ENCODE measurements at places on chromosomes 16 and 17.
A peak's percentile ranks its signal among the peaks of the same experiment; 100 is the strongest.

DNA sequence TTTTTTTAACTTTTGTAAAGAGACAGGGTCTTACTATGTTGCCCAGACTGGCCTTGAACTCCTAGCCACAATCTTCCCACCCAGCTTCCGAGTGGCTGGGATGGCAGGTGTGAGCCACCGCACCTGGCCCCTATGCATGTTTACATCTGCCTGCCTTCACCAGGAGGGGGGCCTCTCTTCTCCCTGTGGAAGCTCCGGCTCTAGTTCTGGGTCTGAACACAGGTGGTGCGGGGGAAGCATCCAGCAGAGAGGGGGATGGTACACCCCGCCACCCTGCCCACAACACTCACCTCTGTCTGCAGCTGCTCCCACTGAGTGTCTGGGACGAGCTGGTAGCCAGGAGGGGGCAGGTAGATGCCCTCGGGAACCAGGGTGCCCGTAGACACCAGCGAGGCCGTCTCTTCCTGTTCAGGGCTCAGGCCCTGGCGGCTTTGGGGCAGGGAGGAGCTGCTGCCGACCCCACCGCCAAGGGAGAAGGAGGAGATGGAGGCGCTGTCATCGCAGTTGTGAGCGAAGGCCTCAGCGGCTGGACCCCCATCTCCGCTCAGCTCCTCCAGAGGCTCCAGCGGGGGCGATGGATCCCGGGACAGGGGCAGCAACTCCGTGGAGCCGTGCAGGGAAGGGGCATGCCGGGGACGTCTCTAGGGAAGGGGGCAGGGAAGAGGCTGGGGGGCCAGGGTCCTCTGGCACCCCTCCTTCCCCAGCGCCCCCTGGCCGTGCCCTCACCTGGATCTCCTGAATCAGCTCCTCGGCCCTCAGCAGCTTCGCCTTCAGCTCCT lies 10.9 kb downstream of the RABEP2 start:
- no peak for DNase-seq

GRCh38 chr16:11585460-11586377 lies 1.0 kb downstream of the LITAF start:
- peak; percentile 45 for DNase-seq

- DNase-seq, result no peak
Measured at GRCh38 chr16:7602291-7602950, 269.8 kb downstream of the RBFOX1 start.

DNA sequence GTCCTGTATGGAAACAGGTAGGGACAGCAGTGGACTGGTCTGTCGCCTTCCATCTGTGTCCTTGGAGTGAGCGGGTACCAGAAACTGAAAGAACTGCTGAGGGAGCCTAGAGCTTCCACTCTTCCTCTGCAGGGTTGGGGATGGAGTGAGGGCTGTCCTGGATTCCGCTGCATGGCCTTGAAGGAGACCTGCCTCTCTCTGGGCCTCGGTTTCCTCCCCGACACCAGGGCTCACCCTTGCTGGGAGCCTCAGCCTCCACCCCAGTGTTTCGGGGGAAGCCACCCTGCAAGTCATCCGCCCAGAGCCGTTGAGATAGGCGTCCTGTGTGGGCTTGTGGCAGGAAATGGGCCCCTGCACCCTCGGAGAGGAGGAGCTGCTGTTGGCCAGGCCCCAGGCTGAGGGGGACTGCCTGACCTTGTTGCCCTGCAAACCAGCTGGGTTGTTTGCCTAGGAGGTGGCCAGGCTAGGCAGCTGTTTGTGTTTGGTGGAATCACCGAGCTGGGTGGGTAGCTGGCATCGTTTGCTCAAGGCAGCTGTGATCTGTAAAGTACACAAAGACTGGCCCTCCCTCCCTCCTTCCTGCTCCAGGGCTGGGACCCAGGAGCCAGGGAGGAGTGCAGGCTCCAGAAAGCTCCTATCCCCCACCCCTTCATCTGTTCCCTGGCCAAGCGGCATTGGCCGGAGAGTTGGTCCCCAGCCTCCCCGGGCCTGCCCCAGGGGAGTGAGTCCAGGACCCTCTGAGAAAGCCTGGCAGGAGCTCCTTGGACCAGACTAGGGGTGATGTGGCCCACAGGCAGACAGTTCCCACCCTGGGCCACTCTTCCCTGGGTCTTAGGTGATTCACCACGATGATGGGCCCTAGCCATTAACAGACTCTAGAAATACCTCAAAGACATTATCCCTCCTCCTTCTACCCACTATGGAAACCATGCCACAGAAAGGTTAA lies 1.3 kb downstream of the RAB37 start:
- no peak for DNase-seq

DNA sequence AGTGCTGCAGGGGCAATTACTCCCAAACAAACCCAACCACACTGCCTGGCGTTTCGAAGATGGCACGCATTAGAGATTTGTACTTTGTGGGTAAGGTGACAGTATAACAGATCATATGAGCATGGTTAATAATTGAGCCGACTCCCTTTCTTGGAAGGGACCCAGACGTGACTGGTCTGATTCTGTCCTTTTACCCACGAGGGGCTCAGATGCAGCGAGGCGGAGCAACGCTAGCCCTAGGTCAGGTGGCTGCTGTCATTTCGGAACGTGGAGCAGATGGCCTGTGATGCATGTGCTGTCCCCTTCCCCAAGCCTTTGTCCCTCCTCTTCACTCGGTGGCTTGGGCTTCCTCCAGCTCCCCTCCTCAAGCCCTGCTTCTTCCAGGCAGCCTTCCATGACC lies 84.2 kb downstream of the SNX29 start:
- DNase-seq, result no peak

DNA sequence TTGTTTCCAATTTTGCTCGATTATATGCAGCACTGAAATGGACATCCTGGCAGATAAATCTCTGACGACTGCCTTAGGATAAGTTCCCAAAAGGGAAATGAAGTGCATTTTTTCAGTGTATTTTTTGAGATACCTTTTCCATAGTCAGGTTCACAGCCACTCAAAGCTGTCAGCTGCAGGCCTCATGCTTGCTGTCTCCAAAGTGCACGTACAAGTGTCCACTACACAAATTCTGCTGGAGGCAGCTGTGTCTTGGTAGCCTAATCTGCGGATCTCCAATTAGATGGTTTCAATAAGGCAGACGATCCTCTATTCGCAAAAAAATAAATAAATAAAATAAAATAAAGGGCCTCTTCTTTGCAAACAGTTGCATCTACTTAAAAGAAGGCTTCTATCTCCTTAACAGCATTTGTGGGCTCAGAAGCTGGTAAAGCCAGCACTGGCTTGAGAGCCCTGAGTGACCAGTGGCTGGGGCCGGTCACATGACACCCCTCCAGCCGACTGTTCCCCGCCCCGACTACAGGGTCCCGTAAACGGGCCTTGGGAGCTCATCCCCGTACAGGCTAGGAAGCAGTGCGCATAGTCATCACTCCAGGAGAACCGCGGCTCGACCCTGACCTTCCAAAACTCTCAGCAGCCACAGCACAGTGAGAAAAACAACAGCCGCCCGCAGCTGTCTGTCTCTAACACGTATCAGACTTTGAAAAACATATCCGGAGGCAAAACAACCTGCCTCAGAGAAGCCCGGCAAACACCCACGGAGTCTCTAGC lies 18.8 kb downstream of the RPH3AL start:
- peak; percentile 27 for DNase-seq

GRCh38 chr17:43319293-43320124 lies 79.3 kb upstream of the ARL4D start:
- no peak for DNase-seq

DNA sequence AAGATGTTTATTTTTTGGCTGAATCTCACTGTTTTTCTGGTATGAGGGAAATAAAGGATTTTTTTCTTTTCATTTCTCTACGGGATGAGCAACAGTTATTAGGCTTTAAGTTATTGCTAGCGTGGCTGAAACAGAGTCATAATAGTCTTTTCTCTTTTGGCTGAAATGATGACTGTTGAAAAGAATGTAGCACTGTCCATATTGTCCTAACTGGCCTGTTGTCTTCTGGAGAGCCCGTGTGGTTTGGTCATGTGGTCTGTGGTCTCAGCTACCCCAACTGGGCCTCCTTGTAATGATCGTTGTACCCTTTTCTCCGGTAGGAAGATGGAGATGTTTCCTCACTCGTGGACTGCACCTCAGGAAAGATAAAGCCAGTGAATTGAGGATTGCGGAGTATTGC lies 36.6 kb downstream of the EPN2 start:
- DNase-seq, result no peak

GRCh38 chr16:89256651-89257254 lies 39.2 kb downstream of the ZNF778 start:
- peak; percentile 47 for DNase-seq

DNA sequence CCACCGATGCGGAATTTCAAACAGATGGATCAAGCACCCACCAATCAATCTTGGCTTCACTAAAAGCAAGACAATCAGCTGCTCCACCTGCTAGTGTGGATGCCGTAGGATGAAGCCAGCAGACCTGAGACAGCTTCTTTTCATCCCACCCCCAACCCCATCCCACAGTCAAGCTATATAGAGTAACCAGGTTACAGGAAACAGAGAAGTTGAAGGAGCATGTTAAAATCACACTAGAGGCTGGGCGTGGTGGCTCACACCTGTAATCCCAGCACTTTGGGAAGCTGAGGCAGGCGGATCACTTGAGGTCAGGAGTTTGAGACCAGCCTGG lies 37.7 kb downstream of the CMTM4 start:
- DNase-seq, result no peak

- DNase-seq, result peak; percentile 31
Measured at GRCh38 chr16:65601781-65602180, 479.9 kb upstream of the CDH11 start.

DNA sequence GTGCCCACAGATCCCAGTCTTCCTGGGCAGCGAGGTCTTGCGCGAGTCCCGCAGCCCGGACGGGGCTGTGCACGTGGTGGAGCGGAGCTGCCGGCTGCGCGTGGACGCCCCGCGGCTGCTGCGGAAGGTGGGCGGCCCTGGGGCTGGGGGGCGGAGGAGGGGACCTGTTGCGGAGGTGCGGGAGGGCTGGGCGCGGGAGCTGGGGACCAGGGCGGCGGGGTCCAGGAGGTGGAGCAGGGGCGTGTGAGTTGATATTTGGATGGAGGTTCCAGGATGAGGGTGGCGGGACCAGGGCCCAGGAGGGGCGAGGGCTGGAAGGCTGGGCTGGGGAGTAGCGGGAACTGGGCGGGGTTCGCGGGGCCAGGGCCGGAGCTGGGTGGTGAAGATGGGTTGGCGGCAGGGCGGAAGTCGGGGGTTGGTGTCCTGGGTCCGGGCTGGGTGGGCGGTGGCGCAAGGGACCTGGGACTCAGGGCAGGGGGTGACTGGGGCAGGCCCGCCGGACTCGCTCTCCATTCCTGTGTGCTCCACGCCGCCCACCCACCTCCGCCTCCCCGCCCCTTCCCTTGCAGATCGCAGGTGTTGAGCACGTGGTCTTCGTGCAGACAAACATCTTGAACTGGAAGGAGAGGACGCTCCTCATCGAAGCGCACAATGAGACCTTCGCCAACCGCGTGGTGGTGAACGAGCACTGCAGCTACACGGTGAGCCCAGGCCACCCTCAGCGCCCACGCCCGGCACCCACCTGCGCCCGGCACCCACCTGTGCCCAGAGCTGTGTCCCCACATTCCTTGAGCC lies 29.6 kb downstream of the SEC14L5 start:
- no peak for DNase-seq

- peak; percentile 2 for DNase-seq
Measured at GRCh38 chr16:24070851-24071250, 185.3 kb upstream of the CACNG3 start.

GRCh38 chr16:50198802-50199403 lies 45.8 kb downstream of the TENT4B start:
- no peak for DNase-seq

DNA sequence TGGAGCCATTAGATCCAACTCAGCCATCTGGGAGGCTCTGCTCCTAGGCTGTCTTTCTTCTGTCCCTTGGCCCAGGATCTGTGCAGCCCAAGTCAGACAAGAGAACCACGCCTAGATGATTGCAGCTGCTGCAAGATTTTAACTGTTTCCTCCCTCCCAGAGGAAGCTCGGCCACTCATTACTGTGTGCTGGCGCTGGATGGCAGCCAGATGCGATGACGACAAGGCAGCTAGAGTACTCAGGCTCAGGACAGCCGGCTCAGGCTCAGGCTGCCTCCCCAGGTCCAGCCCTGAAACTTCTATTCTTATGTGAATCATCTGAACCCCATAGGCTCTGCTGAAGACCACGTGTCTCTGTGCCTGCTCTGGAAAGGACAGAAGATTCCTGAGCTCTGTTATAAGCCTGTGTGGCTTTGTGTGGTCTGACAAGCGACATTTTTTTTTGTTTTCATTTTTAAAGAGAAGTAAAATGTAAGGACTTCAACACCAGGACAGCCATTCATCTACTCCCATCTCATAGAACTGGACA lies 32.1 kb upstream of the FBXW10B start:
- DNase-seq, result peak; percentile 97

GRCh38 chr16:86747761-86748160 lies 169.4 kb downstream of the FOXL1 start:
- DNase-seq, result no peak

- no peak for DNase-seq
Measured at GRCh38 chr17:83125515-83126274, 46.3 kb downstream of the METRNL start.

- peak; percentile 56 for DNase-seq
Measured at GRCh38 chr16:87580855-87581261, 21.4 kb upstream of the JPH3 start.

- DNase-seq, result no peak
Measured at GRCh38 chr16:67922740-67923139, 8.9 kb downstream of the CTRL start.

DNA sequence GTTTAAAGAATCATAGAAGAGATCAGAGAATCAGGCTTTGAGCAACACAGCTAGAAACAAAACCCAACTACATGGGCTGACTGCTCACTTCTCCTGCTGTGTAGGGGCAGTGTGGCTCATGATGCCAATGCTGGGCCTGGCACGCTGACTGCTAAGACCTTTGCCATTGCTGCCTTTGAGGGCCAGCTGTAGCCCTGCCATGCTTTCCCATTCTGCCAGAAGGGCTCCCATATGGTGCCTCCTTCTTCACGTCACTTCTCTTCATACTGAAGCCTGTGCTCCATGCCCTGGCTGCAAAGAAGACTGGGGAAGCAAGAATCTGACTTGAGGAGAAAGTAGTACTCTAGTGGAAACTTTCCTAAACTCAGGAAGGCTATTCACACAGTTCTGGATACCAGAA lies 232.9 kb downstream of the UTP18 start:
- no peak for DNase-seq
